Brain pericyte (primary cell): ENCODE measurements at places on chromosomes 1 and 21.

- no peak for DNase-seq
Observed at GRCh38 chr1:48093696-48094528, 96.7 kb upstream of the TRABD2B start.

DNA sequence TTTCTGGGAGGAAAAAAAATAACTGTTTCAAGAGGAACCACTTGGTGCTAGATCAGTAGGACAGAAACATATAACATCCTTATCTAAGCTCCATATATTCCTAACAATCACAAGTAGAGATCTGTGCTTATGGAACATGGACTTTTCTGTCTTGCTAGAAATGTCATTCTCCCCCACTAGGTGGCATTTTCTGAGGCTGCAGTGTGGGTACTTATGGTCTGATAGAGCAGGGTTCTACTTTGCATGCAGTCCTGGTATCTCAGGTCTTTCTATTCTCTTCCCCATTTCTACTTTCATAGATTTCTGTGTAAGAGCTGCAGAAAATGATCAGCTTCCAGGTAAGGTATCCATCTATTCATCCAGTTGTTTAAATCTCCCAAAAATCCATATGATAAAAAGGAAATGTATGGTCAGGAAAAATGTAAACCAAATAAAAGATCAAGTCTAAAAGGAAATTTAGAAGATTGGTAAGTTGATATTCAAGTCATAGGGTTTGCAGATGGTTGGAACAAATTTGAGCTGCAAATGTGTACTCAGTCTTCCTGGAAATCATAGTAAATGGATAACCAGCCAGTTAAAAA is 1.5 kb downstream of the ZNF684 start:
- DNase-seq = no peak

DNA sequence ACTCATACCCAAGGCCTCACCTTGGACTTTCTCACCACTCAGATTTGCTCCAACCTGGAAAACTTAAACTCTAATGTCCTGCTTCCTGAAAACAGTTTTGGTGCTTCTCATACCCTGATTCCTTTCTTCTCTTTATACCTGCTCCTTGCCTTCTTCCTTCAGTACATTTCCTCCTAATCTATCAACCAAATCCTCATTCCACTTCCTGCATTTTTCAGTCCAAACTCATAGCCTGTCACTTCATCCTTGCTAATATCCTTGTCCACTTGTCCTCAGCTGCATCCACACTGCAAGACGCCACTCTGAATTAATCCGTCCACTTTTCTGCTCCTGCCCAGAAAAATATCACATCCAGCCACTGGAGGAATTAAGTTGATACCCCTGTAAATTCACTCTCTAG is 25.9 kb downstream of the PPP1R15B start:
- DNase-seq = no peak

GRCh38 chr1:211910913-211911485 is 80.4 kb upstream of the LPGAT1 start:
- no peak for DNase-seq

GRCh38 chr1:47938520-47938919 is 58.7 kb downstream of the TRABD2B start:
- DNase-seq = no peak

- no peak for DNase-seq
Observed at GRCh38 chr1:22231995-22232690, 89.2 kb upstream of the WNT4 start.

- no peak for DNase-seq
Observed at GRCh38 chr1:155186067-155186793, 12.6 kb downstream of the TRIM46 start.

GRCh38 chr1:207205614-207206061 is 101.6 kb downstream of the C4BPA start:
- DNase-seq = no peak

- DNase-seq = no peak
Observed at GRCh38 chr1:183124259-183124658, 61.8 kb upstream of the LAMC2 start.

DNA sequence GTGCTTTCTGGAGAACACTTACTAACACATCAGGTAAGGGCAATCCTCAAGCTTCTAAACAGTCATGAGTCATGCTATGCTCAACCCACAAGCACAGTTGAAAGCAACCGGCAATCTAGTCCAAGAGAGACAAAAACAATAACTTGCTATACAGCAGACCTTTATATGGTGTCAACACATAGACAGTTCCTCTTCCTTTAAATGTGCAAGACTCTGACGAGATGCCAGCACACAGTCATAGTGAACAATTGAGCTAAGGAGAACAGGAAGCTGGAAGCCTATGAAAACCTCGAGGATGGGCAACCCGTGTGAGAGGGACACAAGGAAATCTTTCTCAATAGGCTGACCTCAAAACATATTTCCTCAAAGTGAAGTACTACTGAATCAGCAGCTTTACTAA is 5.3 kb downstream of the ADIPOR1 start:
- DNase-seq = no peak

- DNase-seq = no peak
Observed at GRCh38 chr1:168565825-168566224, 10.6 kb upstream of the XCL1 start.

DNA sequence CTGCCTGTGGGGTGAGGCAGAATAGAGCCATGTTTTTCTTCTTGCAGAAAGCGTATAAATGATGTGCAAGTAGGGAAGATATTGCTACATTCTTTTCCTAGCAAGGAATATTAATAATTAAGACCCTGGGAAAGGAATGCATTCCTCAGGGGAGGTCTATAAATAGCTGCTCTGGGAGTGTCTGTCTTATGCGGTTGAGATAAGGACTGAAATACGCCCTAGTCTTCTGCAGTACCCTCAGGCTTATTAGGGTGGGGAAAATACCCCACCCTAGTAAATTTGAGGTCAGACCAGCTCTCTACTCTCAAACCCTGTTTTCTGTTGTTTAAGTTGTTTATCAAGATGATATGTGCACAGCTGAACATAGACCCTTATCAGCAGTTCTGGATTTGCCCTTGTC is 155.9 kb upstream of the HMCN1 start:
- no peak for DNase-seq

- no peak for DNase-seq
Observed at GRCh38 chr1:110088739-110089316, 18.4 kb upstream of the ALX3 start.

DNA sequence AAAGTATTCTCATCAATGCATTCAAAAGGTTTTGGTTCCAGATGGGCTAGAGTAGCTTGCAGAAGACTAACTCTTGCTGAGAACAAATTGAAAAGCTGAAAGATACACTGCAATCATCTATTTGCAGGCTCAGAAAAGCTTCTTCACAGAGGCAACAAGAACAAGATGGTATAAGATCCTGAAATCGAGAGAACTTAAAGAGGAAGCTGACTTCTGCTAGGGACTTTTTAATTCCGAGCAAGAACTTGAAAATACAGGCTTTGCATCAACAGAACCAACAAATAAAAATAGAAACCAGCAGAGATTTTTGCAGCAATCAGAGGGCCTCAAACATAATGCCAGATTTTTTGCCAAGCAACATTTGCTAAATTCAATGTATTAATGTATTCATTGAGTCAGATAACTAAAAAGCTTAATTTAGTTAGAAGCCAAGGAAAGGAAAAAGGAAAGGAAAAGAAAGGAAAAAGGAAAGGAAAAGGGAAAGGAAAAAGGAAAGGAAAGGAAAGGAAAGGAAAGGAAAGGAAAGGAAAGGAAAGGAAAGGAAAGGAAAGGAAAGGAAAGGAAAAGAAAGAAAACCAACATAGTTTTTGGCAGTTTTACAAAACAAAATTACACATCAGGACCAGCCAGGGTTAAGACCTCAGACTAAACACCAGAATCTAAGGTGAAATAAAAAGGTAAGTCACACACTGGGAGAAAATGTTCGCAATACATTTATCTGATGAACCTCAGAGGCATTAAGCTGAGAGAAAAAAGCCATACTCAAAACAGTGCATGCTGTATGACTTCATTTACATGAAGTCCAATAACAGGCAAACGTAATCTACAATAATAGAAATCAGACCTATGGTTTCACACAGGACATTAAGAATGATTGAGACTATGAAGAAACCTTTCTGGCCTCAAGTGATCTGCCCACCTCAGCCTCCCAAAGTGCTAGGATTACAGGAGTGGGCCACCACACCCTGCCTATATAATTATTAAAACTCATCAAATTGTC is 42.6 kb downstream of the FAF1 start:
- DNase-seq = no peak

- DNase-seq = no peak
Observed at GRCh38 chr1:29725262-29725661, 488.9 kb downstream of the PTPRU start.

DNA sequence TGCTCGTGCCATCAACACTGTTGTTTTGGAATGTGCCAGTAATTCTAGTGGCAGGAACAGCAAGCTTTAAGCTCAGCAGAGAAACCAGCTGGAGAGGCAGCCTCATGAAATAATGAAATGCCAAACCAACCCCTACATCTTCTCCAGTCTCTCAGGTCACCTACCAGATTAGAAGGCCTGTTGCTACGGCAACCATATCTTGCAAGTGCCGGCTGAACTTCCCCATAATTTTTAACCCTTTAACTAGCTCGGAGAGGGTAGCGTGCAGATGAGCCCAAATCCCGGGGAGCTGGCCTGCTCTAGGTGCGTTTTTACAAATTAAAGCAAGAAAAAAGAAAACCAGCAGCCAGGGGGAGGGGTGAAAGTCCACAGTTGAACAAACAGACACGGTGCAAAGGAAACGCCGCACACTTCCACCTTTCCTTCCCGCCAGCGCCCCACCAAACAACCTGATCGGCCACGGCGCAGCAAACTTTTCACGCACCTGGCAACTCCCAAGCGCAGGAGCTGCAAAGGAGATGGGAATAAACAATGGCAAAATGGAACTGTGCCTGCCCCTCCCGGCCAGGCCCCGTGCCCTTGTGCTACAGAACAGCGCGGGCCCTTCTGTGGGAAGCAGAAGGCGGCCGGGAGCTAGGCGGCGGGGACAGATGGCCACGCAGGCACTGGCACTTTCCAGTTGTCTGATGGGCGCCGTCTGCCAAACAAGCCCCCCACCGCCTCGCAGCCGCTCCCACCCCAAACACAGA is 50.1 kb downstream of the SSBP3 start:
- DNase-seq = no peak

- DNase-seq = no peak
Observed at GRCh38 chr1:9247894-9248293, 13.3 kb downstream of the H6PD start.

GRCh38 chr1:233025567-233025966 is 75.2 kb downstream of the NTPCR start:
- DNase-seq = no peak

- DNase-seq = peak; percentile 26
Observed at GRCh38 chr1:147504801-147505311, 36.4 kb upstream of the BCL9 start.

GRCh38 chr21:42956824-42957630 is 17.3 kb upstream of the PKNOX1 start:
- no peak for DNase-seq

DNA sequence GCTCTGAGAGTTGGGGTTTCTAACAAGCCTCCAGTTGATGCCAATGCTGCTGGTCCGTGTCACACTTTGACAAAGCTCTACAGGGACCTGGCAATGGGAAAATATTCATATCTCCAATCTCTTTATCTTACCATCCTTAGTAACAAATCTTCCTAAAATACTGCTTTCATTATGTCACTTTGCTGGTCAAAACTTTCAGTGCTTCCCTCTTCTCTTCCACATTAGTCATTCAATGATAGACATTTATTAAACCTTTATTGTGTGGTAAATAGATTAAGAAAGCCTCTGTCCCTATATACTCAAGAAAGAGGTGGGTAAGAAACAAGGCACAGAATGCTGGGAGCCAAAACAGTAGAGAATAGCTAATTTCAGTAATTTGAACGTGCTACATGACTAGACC is 79.3 kb downstream of the SLC44A5 start:
- DNase-seq = no peak

GRCh38 chr1:161198194-161198896 is 509 bp downstream of the ADAMTS4 start:
- no peak for DNase-seq

- no peak for DNase-seq
Observed at GRCh38 chr1:187956975-187957374, 1128.2 kb downstream of the PLA2G4A start.

DNA sequence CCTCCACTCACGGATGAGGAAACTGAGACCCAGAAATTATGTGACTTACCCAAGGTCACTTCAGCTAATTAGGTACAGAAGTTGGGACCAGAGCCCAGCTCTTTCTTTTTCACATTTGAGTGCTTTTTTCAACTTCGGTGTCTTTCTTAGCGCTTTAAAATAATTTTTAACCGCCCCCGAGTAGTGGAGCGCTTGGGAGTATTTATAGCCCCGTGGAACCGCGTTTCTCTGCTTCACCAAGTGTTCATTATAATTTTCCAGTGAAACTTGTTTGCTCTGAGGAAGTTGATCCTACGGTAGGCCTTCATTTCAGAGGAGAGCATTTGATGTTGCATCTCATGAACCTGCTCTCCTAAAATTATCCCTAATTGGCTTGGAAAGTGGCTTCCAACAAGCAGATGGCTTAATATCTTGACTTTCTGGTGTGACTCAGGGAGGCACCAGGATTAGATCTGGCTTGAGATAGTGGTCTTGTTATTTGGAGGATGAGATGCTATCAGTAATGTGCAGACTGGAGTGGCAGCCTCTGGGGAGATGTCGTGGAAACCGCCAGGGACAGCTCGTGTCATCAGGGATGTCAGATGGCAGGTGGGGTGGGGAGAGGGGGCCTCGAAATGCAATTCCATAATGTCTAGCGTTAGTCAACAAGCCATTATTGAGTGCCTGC is 321.3 kb downstream of the CAMTA1 start:
- DNase-seq = no peak

- DNase-seq = no peak
Observed at GRCh38 chr21:35593000-35593502, 467.3 kb downstream of the SETD4 start.

- DNase-seq = no peak
Observed at GRCh38 chr1:116382321-116382720, 9.3 kb downstream of the ATP1A1 start.

- no peak for DNase-seq
Observed at GRCh38 chr21:41928621-41929220, 25.1 kb downstream of the C2CD2 start.

- DNase-seq = no peak
Observed at GRCh38 chr1:225875044-225875815, 7.0 kb downstream of the TMEM63A start.

- no peak for DNase-seq
Observed at GRCh38 chr1:192986110-192986747, 72.9 kb downstream of the UCHL5 start.

GRCh38 chr21:35025206-35026152 is 23.6 kb downstream of the RUNX1 start:
- no peak for DNase-seq

GRCh38 chr21:34883491-34884271 is 165.4 kb downstream of the RUNX1 start:
- no peak for DNase-seq

DNA sequence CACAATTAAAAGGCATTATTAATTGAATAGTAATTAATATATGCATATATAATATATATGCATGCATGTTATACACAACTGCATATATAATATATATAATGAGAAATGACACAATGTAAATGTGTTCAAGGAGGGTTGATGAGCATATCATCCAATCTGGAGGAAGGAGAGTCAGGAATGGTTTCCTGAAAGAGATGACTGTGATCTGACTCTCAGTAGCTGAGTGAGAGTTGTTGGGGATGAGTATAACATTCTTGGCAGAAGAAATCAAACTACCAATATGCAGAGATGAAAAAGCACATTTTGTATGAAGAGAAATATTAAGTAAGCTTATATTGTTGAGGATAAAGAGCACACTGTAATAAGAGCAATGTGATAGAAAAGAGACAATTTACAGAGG is 37.3 kb downstream of the F13B start:
- no peak for DNase-seq

- no peak for DNase-seq
Observed at GRCh38 chr21:43195121-43196021, 26.6 kb downstream of the CRYAA start.

- DNase-seq = no peak
Observed at GRCh38 chr1:950268-950667, 8.8 kb downstream of the NOC2L start.
